ENCODE measurements at places on chromosomes 11 and 22.

GRCh38 chr11:134176284-134176683 is 47.5 kb downstream of the NCAPD3 start:
- no peak for DNase-seq

DNA sequence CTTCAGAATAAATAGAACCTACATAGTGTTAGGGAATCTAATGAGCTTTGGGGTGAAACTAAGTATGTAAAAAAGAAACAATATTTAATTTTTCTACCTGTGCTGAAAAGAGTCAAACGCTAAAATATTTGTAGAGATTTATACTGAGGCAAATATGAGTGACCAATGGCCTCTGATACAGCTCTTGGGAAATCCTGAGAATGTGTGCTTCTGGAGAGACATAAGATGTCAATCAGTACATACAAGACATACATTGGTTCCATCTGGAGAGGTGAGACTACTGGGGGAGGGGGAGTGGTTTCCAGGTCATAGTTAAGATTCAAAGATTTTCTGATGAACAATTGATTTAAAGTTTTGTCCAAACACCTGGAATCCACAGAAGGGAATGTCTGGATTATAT is 970 bp downstream of the ASRGL1 start:
- DNase-seq, result no peak

GRCh38 chr11:31127290-31127689 is 242.2 kb downstream of the DCDC1 start:
- DNase-seq, result no peak

GRCh38 chr11:121300313-121300971 is 7.9 kb downstream of the SC5D start:
- DNase-seq, result no peak

DNA sequence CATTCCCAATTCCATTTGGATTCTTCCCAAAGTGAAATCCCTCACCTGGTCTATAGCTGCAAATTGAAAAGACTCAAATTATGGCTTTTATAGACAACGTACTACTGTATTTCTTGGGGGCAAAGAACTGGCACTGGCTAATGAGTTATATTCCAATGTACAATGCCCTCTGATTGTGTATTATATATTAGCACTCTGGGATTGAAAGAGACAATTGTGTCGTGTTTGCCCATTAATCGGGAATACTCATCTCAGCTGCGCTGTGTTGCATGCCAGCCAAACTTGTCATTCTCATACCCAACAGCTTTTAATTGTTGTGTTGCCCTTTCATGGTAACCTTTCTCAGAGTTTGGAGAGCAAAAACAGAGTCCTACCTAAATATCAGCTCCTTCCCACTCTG is 55.0 kb upstream of the ZBTB44 start:
- DNase-seq, result no peak

- DNase-seq, result no peak
Observed at GRCh38 chr11:128289048-128289447, 298.3 kb downstream of the ETS1 start.

DNA sequence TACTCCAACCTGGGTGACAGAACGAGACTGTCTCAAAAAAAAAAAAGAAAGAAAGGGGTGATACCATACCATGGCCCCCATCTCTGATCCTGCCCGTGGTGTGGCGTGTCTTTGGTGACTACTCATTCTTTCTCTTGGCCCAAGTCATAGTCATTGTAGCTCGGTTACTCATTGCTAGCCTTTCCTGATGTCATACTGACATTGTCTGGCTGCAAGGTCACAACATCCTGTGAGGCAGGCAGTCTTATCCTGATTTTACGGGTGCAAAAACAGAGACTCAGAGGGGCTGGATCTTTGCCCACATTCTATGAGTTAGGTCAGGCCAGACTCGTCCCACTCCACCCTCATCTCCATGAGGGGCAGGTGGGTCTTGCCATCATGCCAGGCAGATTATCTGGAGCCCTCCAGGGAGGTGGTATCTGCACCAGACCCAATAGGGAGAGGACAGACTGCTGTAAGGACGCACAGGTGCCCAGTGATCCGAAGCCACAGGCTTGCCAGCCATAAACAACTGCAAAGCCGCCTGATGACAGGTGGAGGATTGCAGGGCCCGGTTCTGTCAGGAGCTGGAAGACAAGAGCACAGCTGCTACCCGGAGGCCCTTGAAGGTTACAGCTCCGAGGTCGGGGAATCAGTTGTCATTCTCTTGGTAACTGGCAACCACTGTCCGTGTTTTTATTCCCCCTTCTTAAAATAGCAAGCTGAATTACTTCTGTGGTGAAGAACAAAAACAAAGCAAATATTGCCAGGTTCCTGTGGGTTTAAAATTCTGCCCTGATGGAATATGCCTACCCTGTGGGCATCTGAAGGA is 13.8 kb downstream of the TOM1 start:
- DNase-seq, result peak; percentile 88

GRCh38 chr11:66665369-66665768 is 12.3 kb downstream of the RBM4B start:
- no peak for DNase-seq

- no peak for DNase-seq
Observed at GRCh38 chr11:103294516-103294915, 185.3 kb downstream of the DYNC2H1 start.

DNA sequence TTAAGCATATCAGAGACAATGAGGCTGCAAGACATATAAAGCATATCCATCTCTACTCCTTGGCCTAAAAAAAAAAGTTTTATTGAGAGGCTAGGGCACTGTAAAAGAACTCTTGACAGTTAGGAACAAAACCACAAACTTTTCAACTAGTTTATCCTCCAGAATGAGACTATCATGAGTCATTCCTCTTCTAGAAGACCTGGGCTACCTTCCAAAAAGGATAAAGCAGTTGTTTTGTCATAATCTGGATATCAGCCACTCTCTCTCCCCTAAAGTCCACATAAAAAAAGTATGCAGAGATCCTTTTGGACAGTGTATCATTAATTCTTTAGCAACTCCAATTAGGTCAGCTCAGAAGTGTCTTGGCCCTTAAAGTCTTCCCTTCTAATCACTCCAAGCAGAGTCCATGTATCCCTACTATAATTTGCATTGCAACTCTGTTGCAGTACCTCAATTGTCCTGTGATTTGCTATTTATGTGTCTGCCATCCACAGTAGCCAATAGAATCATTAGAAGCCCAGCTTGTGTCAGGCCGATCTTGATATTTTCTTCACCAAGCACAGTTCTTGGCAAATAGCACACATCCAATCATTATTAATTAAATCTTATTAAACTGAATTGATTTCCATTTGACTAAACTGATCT is 10.4 kb downstream of the OR51T1 start:
- peak; percentile 38 for DNase-seq

All from AG20443 (cell line).